Vagina (tissue), 2 donors: ENCODE measurements at places on chromosomes 16 and 17.

- no peak for DNase-seq
Measured at GRCh38 chr16:88806491-88807111, 3.0 kb downstream of the CDT1 start.

- no peak for DNase-seq
Measured at GRCh38 chr16:1861730-1862129, 10.2 kb downstream of the MEIOB start.

- no peak for DNase-seq
Measured at GRCh38 chr17:50344731-50345365, 1.1 kb upstream of the XYLT2 start.

GRCh38 chr17:64348666-64349065 is 42.0 kb downstream of the PECAM1 start:
- no peak for DNase-seq

- DNase-seq: no peak
Measured at GRCh38 chr16:16166085-16166484, 57.2 kb downstream of the ABCC6 start.
